ENCODE measurements at places on chromosomes 6 and 20.

- H3K27ac ChIP-seq = no peak overlapping the region
- H3K27me3 ChIP-seq = no peaks in the 10 kb centered on the region
- H3K36me3 ChIP-seq = no peaks in the 10 kb centered on the region
- no peaks in the 10 kb centered on the region for H3K4me1 ChIP-seq
- no peak for DNase-seq
- H3K4me3 ChIP-seq = no peak overlapping the region
Measured at GRCh38 chr6:82068721-82069120, 178.8 kb downstream of the IBTK start.

- no peak for DNase-seq
- H3K4me1 ChIP-seq = no peaks in the 10 kb centered on the region
- H3K4me3 ChIP-seq = no peak overlapping the region
- no peaks in the 10 kb centered on the region for H3K27me3 ChIP-seq
Measured at GRCh38 chr6:50056242-50056641, 6.5 kb upstream of the DEFB112 start.

GRCh38 chr6:163915131-163915530, 500.6 kb downstream of the QKI start:
- H3K27me3 ChIP-seq = no peaks in the 10 kb centered on the region
- no peak overlapping the region for H3K27ac ChIP-seq
- no peak overlapping the region for H3K4me3 ChIP-seq
- H3K4me1 ChIP-seq = no peaks in the 10 kb centered on the region
- no peaks in the 10 kb centered on the region for H3K36me3 ChIP-seq
- no peak for DNase-seq

GRCh38 chr6:104014163-104014959, 845.4 kb downstream of the HACE1 start:
- H3K27me3 ChIP-seq = no peaks in the 10 kb centered on the region
- no peaks in the 10 kb centered on the region for H3K4me1 ChIP-seq
- H3K36me3 ChIP-seq = no peaks in the 10 kb centered on the region
- DNase-seq = no peak

DNA sequence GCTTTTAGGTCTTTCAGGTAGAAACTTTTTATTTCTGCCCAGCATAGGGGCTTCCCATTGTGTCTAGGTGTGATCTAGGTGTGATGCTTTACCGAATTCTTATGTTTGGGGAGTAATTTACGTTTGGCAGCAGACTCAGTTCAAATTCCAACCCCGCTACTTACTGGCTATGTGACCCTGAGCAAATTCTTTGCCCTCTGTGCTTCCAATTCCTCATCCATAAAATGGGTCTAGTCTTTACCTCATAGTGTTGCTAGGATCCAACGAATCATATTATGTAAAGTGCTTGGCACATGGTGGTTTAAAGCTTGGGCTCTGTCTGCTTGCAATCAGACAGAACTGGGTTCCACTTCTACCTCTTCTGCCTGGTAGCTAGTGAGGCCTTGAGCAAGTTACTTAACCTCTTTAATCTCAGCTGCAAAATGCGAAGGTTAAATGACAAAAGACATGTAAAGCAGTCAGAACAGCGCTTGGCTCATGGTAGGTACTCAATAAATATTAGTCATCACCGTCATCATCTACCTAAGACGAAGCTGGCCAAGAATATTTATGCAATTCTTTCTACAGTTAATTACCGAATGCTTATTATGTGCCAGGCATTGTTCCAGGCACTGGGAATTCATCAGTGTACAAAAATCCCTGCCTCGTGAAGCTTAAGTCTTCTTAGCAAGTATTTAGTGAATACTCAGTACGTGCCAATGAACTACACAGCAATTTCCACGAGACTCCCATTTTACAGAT, 1.0 kb downstream of the NSFL1C start:
- no peaks in the 10 kb centered on the region for H3K27me3 ChIP-seq
- no peak for DNase-seq
- peaks cover 35% of the 10 kb centered on the region for H3K4me1 ChIP-seq
- H3K36me3 ChIP-seq = peaks cover 11% of the 10 kb centered on the region
- H3K27ac ChIP-seq = peak overlapping the region; percentile 70

DNA sequence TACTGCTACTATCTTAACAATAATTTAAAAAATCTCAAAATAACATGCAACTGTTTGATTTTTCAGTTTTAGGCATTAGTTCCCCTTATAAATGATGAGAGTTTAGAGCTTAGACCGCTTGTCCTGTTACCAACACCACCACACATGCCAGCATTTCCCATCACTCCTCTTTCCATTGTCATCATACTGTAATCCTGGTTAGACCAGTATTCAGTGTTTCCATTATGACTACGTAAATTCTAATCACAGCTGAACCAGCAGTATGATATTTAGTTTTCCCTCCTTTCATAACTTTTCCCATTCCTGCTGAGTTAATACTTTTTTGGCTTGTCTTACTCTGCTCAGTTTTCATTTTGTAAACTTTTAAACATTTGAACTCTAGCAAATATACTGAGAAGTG, 12.2 kb upstream of the TBC1D20 start:
- no peaks in the 10 kb centered on the region for H3K36me3 ChIP-seq
- no peaks in the 10 kb centered on the region for H3K4me1 ChIP-seq
- DNase-seq = no peak
- H3K27me3 ChIP-seq = no peaks in the 10 kb centered on the region
- H3K27ac ChIP-seq = no peak overlapping the region
- H3K4me3 ChIP-seq = no peak overlapping the region

- DNase-seq = no peak
- H3K27me3 ChIP-seq = no peaks in the 10 kb centered on the region
- no peak overlapping the region for H3K4me3 ChIP-seq
- H3K36me3 ChIP-seq = no peaks in the 10 kb centered on the region
- H3K27ac ChIP-seq = no peak overlapping the region
- H3K4me1 ChIP-seq = no peaks in the 10 kb centered on the region
Measured at GRCh38 chr6:160300076-160300695, 41.6 kb upstream of the SLC22A2 start.

DNA sequence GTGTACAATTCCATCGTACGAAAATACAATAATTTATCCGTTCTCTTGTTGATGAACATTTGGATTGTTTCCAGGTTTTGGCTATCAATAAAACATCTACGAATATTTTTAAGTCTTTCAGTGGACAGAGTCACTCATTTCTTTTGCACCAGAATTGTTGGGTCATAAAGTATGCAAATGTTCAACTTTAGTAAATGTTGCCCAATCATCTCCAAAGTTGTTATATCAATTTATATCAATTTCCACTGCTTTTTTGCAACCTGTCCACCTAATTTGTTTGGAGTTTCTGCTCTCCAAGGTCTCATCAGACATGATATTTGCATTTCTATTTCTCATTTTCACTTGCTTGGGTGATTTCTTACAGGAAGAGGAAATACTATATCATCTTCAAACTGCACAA, 10.5 kb downstream of the TMEM239 start:
- H3K27ac ChIP-seq = no peak overlapping the region
- no peak for DNase-seq
- H3K27me3 ChIP-seq = peaks cover 5% of the 10 kb centered on the region
- no peaks in the 10 kb centered on the region for H3K36me3 ChIP-seq
- peaks cover 14% of the 10 kb centered on the region for H3K4me1 ChIP-seq

DNA sequence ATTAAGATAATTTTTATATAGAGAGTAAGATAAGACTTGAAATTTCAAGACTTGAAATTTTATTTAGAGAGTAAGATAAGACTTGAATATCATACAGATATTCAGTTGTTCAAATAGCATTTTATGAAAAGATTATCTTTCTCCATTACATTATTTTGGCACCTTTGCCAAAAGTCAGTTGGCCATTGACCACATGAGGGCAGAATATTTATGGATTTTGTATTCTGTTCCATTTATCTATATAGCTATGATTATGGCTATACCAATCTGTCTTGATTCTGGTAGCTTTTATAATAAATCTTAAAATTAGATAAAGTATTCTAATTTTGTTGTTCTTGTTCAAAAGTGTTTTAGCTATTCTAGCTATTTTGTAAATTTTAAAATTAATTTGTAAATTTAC, 537.9 kb upstream of the GJE1 start:
- no peaks in the 10 kb centered on the region for H3K4me1 ChIP-seq
- H3K27ac ChIP-seq = no peak overlapping the region
- no peaks in the 10 kb centered on the region for H3K27me3 ChIP-seq
- H3K36me3 ChIP-seq = no peaks in the 10 kb centered on the region

GRCh38 chr20:47785854-47786764, 828 bp upstream of the SULF2 start:
- no peaks in the 10 kb centered on the region for H3K36me3 ChIP-seq
- no peak overlapping the region for H3K4me3 ChIP-seq
- no peaks in the 10 kb centered on the region for H3K4me1 ChIP-seq
- H3K27ac ChIP-seq = no peak overlapping the region
- peaks cover 10% of the 10 kb centered on the region for H3K27me3 ChIP-seq

DNA sequence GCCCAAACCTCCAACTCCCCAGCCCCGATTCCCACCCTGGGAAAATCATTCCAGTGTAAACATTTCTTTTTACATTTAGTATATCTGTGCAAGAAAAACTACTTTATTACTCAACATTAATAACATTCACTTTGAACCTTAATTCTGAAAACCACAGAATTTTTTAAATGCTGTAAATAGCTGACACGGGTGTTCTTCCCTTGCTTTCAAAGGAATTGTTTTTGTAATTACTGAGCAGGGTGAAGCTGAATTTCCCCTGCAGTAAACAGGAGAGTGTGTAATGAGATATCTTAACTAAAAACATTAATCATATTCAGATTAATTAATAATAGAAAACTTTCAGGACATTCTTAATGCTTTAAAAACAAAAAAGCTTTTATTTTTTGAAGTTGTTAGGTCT, 99.3 kb upstream of the CITED2 start:
- no peaks in the 10 kb centered on the region for H3K27me3 ChIP-seq
- H3K4me3 ChIP-seq = no peak overlapping the region
- no peak overlapping the region for H3K27ac ChIP-seq

GRCh38 chr6:146595972-146596731, 2.6 kb upstream of the ADGB start:
- no peak for DNase-seq
- H3K27ac ChIP-seq = no peak overlapping the region
- no peak overlapping the region for H3K4me3 ChIP-seq

DNA sequence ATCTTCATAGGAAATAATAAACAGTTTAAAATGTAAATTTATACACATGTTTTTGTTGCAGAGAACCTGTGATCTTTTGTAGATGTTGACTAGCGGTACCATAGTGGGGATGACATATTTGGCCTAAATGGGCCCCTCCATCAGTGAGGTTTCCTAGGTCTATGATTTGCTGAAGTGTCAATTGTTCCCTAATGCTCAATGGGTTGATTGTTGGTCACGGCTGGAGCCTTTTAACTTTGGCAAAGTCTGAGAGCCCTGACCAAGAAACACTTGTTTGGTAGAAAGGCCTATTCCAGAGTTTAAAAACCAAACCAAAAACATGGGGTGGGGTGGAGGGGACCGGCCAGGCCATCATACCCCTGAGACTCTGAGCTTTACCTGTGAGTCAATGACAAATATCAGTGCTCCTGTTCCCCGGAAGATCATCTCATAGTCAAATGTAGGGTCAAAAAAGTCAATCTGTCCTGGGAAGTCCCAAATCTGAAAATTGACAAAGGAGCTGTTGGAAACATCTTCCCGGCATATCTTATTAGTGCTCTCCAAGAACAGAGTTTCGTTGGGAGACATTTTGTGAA, 25.1 kb downstream of the RRAGD start:
- H3K27ac ChIP-seq = no peak overlapping the region
- H3K27me3 ChIP-seq = no peaks in the 10 kb centered on the region
- no peak for DNase-seq
- no peaks in the 10 kb centered on the region for H3K36me3 ChIP-seq

DNA sequence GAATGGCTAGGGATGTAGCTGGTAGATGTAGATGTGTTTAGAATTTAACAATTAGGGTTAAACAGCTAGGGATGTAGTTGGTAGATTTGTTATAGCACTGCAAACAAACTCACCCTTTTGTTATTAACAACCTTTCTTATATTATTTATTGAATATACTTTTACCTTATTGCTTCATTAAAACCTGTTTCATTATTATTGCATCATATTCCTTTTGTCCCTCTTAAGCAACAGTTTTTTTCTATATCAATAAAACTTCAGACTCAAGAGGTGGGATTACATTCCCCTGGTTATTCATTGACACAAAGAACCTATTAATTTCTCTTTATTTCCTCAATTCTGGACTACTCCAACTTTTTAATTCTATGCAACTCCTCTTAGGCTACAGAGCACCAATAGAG, 661.2 kb downstream of the EYS start:
- H3K36me3 ChIP-seq = no peaks in the 10 kb centered on the region
- no peaks in the 10 kb centered on the region for H3K27me3 ChIP-seq
- H3K27ac ChIP-seq = no peak overlapping the region
- DNase-seq = no peak

DNA sequence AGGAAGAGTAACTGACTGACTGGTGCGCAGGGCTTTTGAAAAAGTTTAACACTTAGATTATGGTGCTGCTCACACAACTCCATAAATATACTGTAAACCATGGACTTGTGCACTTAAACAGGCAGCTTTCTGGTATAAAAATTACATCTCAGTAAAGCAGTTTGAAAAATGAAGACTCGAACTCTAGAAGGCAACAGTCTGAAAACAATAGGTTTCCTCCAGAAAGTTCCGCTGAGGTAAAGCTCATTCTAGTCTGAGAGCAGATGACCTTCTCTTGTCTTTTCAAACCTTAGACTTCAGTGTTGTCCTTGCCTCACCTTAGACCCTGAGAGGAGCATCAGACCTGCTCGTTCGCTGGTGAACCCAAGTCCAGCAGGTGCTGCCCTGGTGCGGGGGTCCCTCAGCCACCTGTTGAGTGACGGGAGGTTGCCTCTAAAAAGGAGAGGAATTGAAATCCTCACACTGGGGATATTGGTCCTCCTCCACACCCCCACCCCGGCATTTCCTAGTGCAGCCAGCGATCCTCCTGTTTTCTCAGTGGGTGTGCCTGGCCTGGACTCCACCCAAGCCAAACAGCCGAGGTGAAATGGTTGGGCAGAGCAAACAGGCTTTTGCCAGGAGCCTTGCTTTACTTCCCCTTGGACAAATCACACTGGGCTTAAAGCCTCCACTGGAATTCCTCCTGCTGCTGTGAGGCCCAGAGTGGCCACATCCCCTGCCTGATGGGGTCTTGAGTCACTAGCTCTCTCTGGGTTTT, 14.7 kb upstream of the PYGB start:
- H3K4me1 ChIP-seq = no peaks in the 10 kb centered on the region
- no peak for DNase-seq
- H3K4me3 ChIP-seq = no peak overlapping the region
- H3K27ac ChIP-seq = no peak overlapping the region
- no peaks in the 10 kb centered on the region for H3K36me3 ChIP-seq

- no peak overlapping the region for H3K4me3 ChIP-seq
- H3K36me3 ChIP-seq = no peaks in the 10 kb centered on the region
- H3K4me1 ChIP-seq = peaks cover 12% of the 10 kb centered on the region
- no peak overlapping the region for H3K27ac ChIP-seq
- no peak for DNase-seq
- H3K27me3 ChIP-seq = peaks cover 18% of the 10 kb centered on the region
Measured at GRCh38 chr20:2692886-2693285, 306 bp downstream of the EBF4 start.

GRCh38 chr6:150902142-150902776, 36.8 kb downstream of the MTHFD1L start:
- H3K27ac ChIP-seq = no peak overlapping the region
- no peak for DNase-seq
- no peaks in the 10 kb centered on the region for H3K36me3 ChIP-seq
- H3K4me3 ChIP-seq = no peak overlapping the region
- no peaks in the 10 kb centered on the region for H3K27me3 ChIP-seq
